ENCODE measurements at places on chromosomes 11 and 22.

DNA sequence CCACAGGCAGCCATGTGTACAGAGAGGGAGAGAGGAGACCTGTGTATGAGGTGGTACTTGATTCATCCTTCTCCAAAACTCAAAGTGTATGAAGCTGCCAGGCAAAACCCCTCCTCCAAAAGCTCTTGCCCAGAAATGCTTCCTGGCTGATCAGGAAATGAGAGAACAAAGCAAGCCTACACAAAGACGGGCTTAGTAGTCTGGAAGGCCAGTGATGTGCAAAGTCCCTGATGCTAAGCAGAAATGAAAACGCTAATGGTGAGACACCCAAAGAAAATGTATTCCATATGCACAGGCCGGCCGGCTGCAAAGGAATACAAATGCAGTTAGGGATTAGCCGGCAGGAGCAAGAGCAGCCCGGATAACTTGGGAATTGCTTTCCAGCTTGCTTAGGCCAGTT is 234.9 kb upstream of the CADM1 start:
- DNase-seq: no peak

- no peak for DNase-seq
Observed at GRCh38 chr11:110176366-110177085, 83.3 kb downstream of the ZC3H12C start.

GRCh38 chr11:33701302-33702230 is 940 bp upstream of the C11orf91 start:
- DNase-seq: no peak

DNA sequence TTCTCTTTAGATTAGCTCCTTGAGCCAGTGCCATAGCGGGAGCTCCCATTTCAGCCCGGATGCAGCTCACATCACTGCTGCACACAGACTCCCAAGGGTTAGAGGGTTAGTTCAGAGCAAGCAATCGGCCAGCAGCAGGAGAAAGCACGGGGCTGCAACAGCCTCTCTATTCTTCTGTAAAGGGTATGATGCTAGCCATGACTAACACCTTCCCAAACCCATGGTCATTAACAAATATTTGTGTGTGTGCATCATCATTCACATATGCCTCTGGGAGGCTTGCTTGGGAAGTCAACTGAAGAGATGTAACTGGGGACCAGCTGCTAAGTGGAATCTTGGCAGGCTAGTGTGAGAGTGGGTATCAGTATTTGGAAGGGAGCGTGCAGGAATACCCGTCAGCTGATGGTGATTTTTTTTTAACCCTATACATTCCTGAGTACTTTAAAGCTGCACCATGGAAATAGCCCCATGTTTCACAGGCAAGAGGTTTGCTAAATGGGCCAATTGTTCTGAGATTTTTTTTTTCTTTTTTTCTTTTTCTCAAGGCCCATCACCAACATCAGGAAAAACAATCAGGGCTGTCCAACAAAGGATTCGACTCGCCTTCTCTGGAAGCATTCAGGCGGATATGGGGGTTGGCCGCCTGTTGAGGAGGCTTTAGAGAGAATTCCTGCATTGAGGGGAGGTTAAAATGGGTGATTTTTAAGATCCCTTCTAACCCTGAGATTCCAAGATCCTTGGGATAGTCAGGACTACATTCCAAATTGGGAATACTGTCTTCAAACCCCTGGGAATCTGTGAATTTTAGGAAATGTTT is 33.2 kb upstream of the CCDC89 start:
- DNase-seq: no peak

- DNase-seq: no peak
Observed at GRCh38 chr11:126391970-126392632, 36.6 kb downstream of the ST3GAL4 start.

DNA sequence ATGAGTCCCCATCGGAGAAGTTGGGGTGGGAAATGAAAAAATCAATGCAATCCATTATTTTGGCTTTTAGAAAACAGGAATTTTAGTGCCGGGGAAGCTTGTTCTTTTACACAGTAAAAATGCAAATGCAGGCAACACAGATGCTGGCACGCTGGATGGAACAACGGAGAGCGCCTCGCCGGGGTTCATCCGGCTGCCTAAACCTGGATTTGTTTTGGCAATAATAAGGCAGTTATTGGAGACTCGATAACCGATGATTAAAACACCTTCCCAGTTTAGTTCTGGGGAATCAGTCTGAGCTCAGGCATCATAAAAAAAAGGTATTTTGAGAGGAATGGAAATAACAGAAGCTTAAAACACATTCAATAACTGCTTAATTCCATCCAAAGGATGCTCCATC is 2.9 kb downstream of the DSCAML1 start:
- DNase-seq: no peak

DNA sequence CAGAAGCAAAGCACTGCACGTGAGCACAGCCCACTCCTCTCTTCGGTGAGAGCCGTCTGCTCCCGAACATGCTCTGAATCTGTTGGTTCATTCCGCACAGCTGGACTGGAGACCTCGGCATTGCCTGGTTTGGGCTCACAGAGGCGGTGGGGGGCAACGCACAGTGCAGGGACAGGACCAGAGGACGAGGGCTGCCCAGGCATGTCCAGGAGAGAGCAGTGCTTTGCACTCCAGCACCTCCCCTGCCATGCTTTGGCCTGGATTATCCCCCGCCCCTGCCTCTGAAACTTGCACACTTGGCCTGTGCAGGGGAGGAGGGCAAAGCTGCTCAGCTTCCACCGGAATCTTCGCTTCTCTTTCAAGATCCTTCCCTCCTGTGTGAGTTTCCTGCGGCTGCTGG is 536.5 kb downstream of the BRD1 start:
- DNase-seq: no peak

DNA sequence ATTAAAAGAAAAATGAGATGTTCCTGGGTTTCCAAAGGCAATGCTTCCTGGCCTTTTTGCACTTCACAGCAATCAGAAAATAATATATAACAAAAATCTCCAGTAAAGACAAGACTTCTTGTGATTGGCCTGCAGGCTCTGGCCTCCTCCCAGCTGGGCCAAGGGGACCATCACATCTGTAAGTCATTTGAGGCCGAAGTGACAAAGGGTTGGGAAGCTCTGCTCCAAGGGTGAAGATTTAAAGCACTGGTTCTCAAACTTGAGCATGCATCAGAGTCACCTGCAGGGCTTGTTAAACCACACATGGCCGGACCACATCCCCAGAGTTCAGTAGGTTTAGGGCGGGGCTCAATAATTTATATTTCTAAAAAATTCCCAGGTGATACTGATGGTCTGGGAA is 32.1 kb downstream of the ARFGAP2 start:
- DNase-seq: no peak

- no peak for DNase-seq
Observed at GRCh38 chr22:17380359-17381087, 11.3 kb downstream of the CECR2 start.

GRCh38 chr11:28257761-28258160 is 149.6 kb downstream of the METTL15 start:
- DNase-seq: no peak

GRCh38 chr11:129163714-129164164 is 28.4 kb downstream of the ARHGAP32 start:
- no peak for DNase-seq

DNA sequence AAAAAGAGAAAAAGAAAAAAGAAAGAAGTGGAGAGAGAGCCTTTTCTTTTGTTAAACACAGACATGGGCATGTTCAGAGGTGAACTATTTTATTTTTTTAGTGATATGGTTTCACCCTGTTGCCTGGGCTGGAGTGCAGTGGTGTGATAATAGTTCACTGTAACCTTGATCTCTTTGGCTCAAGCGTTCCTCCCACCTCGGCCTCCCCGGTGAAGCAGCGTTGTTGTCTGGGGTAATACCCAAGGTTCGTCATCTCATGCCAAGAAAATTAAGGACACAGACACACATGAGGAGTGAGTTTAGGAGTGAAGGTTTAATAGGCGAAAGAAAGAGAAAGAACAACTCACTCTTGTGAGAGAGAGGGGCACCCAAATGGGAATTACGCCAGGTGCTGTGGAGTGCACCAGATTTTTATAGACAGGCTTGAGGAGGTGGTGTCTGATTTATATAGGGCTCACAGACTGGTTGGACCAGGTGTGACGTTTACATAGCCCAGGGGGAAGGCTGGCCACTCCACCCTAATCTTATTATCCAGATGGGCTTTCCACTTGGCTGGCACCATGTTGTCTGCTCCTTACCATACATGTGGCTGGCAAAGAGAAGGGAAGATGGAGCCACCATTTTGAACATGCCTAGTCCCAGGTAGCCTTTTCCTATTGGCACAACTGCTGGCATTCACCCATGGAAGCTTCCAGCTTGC is 42.3 kb downstream of the GRAMD1B start:
- no peak for DNase-seq

- no peak for DNase-seq
Observed at GRCh38 chr22:39146256-39147101, 6.0 kb downstream of the CBX7 start.

DNA sequence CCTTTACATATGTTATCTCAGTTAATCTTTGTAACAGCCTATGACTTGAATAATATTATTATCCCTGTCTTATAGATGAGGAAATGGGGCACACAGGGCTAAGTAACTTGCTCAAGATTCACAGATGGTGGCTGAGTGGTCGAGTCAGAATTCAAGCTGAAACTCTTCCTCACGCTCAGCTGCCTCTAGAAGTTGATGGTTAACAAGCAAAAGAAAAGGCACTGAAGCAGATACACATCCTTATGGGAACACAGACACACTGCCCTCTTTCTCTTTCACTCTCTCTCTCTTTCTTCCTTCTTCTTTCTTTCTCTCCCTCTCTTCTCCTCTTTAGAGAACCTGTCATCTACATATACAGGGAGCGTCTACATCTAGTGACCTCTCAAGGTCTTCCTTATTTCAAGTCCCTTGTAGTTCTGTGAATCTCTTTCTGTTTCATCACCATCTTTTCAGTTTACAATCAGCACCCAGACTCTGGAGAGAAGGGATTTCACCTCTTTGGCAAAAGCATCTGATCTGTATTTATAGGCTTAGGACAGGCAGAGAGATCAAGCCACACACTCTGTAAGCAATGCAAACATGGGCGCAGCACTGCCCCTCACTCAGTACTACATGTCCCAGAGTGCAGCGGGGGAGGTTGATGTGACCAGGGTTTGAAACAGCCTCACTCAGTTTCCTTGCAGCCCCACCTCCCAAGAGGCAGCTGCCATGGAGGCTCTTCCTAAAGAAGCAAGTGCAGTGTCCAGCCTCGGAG is 75.7 kb downstream of the GRAMD1B start:
- DNase-seq: no peak

- no peak for DNase-seq
Observed at GRCh38 chr11:16456366-16456765, 100.0 kb upstream of the SOX6 start.

- no peak for DNase-seq
Observed at GRCh38 chr11:20023082-20023426, 137.2 kb downstream of the DBX1 start.

- DNase-seq: no peak
Observed at GRCh38 chr11:44618561-44619425, 53.3 kb downstream of the CD82 start.

DNA sequence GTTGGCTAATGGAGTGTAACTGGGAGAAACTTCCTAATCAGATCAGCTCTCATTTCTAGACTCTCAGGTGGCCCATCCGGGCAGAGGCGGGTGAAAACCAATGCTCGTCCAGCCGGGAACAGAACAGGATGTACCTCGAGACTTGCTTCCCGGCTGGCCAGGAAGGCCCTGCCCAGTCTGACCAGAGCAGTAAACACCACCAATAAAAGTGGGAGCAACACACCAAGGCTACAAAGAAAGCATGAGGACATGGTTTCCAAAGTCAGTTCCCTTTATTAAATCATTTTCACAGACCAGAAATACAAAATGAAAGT is 940 bp upstream of the TNKS1BP1 start:
- DNase-seq: no peak

DNA sequence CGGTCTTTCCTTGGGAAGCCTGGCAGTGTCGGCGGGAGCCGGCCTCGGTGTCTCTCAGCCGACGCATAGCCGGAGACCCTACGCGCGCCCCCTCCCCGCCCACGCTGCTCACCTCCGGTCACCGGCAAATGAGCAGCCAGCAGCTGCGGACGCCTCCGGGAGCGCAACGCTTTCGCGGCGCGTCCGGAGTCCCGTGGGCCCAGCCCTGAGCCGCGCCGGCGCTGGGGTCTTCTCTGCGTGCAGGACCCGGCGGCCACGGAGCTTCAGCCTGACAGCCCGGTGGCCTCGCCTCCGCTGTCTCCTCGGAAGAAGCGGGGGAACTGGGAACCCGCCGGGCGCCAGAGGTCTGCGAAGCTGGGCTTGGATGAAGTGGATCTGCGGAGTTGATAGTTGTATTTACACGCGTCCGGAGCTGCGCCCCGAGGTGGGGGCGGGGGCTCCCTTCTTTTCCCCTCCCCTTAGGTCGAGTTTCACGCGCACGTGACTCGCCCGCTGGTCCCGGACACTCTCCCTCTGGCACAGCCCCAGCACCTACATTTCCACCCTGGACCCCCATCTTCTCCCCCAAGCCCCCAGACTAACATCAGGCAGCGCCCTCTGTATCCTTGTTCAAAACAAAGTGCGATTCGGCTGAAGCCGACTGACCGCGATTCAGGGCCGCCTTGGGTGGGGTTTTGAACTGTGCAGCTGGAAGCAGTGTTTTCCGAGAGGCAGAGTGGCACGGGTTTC is at the start of gene SLC43A1:
TSS of gene SLC43A1 (minus strand) at position 371 of the 729 bp plus-strand sequence. CDS start 1,591 bp downstream, outside the sequence.
- no peak for DNase-seq

GRCh38 chr11:8691601-8692000 is 9.0 kb downstream of the RPL27A start:
- no peak for DNase-seq

GRCh38 chr11:122234257-122234656 is 118.2 kb upstream of the BLID start:
- DNase-seq: no peak

DNA sequence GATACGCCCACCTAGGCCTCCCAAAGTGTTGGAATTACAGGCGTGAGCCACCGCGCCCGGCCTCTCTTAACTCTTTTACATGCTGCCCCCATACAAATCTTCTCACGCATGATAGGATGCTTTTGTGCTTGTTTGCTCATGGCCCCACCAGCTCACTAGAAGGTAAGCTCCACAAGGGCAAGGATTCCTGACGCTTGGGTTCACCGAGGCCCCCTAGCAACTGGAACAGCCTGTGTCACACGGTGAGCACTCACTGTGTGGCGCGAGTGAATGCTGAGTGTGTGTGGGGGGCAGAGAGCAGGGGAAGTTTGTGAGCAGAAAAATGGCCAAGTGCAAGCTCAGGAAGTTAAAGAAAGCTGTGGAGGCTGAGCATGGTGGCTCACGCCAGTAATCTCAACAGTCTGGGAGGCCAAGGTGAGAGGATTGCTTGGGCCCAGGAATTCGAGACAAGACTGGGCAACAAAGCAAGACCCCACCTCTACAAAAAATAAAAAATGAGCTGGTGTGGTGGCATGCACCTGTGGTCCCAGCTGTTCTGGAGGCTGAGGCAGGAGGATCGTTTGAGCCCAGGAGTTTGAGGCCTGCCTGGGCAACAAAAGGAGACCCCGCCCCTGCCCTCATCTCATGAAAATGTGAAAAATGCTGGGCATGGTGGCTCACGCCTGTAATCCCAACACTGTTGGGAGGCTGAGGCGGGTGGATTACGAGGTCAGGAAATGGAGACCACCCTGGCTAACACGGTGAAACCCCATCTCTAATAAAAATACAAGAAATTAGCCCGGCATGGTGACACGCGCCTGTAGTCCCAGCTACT is 2.3 kb downstream of the BAD start:
- DNase-seq: no peak

- no peak for DNase-seq
Observed at GRCh38 chr11:83006877-83007330, 64.8 kb downstream of the RAB30 start.

GRCh38 chr11:65295001-65295400 is 19.7 kb upstream of the CDC42EP2 start:
- DNase-seq: no peak

GRCh38 chr11:465896-466530 is 15.9 kb downstream of the PTDSS2 start:
- no peak for DNase-seq

GRCh38 chr11:69400140-69400539 is 81.3 kb upstream of the LINC01488 start:
- DNase-seq: no peak
